ENCODE measurements at places on chromosomes 1 and 21.

- peak; percentile 62 for DNase-seq
Measured at GRCh38 chr1:28887419-28887834, 26.9 kb upstream of the EPB41 start.

- DNase-seq = no peak
Measured at GRCh38 chr21:34967509-34968289, 81.4 kb downstream of the RUNX1 start.

DNA sequence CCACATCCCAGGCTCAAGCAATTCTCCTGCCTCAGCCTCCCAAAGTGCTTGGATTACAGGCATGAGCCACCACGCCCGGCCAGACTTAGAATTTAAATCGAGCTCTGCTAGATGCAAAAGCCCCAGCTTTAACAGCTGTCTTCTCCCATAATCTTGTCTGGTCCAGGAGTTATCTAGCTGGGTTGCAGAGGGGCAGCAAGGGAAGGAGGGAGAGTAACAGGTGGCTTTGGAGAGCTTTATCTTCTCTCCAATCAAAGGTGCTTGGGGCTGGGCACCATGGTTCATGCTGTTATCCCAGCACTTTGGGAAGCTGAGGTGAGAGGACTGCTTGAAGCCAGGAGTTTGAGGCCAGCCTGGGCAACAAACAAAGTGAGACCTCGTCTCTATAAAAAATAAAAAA lies 3.9 kb downstream of the RHBG start:
- no peak for DNase-seq

DNA sequence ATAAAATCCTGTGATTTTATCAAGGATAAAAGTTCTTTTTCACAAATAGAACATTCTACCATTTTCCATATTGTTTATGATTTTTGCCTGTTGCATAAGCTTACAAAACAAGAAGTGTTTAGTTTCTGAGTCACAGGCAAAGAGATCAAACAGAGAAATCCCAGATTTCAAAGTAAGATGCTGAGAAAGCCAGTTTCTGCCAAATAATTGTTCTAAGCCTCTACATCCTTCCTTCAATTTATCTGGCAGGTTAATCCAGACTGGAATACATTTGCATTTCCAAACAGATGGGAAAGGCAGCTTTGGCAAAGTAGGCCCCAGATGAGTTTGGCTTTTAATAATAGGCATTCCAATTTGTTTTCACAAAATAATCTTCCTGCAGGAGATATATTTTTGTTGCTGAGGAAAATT lies 2.5 kb downstream of the SLC1A7 start:
- no peak for DNase-seq

DNA sequence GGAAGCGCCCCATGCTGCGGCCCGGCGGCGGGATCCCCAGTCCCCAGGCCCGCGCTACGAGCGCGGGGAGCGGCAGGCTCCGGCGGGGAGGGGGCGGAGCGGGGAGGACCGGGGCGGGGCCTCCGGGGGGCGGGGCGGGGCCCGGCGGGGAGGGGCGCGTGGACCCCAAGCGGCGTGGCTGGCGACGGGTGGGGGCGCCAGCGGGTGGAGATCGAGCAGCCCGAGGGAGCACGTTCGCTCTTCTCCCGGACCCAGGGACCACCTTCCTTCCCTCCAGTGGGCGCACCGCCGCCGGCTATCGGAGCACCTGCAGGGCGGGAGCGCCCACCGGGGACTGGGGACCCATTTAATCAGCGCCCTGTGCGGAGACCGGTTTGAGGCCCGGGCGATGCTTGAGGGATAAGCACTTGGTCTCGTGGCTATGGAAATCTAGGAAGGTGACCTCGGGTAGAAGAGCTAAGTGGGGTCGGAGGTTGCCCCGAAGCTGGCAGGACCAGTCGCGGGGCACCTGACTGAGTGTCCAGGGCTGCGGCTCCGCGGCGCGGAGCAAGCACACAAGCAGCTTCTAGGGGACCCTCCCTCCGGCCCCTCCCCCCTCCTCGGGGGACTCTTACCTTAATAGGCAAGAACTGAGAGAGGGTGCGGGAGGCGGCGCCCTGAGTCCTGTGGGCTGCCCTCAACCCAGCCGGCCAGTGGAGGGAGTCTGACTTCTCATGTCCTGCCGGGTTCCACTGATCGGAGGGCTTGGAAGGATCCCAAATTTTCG lies at the start of gene TSPAN2:
TSS of gene TSPAN2 (minus strand) at position 84 of the 766 bp plus-strand sequence. CDS start at position 13, 71 bp downstream.
- peak; percentile 44 for DNase-seq

DNA sequence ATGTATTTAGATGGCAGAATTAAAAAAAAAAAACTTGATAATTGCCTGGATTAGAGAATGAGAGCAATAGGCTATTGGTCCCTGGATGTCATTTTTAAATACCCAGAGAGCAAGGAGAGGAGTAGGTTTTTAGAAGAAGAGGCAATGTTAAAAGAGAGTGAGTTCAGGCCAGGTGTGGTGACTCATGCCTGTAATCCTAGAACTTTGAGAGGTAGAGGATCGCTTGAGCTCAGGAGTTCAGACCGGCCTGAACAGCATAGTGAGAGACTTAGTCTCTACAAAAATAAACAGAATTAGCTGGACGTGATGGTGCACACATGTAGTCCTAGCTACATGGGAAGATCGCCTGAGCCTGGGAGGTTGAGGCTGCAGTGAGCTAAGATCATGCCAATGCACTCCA lies 15.9 kb upstream of the MUTYH start:
- DNase-seq = no peak

DNA sequence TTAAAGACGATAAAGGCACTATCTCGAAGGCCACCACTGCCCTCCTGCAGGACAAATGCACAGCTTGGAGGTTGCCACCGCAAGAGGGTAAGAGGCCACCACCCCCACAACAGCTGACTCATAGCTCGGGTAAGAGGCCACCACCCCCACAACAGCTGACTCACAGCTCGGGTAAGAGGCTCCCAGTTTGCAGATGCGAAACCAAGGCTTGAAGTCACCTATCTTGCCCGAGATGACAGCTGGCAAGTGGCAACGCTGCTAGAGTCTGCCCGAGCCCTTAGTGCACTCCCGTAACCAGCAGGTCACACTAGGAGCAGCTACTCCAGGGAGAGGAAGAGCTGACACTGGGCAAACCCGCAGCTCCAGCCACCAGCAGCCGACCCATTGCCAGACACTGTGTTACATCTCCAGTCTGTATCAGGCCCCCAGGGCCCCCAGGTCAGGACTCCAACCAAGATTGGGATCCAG lies 17.1 kb upstream of the SPSB1 start:
- no peak for DNase-seq
